ENCODE measurements at places on chromosomes 16 and 17.

- no peak for DNase-seq
These were observed 5.1 kb upstream of the KRT23 start for GRCh38 chr17:40942553-40942952.

GRCh38 chr16:1073566-1074378, 1.2 kb downstream of the SSTR5 start:
- no peak for DNase-seq

GRCh38 chr16:24553983-24554382, 14.6 kb downstream of the RBBP6 start:
- no peak for DNase-seq

- DNase-seq: no peak
These were observed 163.5 kb upstream of the CDH11 start for GRCh38 chr16:65285128-65286048.

- DNase-seq: no peak
These were observed 65.7 kb downstream of the FBXL20 start for GRCh38 chr17:39335704-39336223.

DNA sequence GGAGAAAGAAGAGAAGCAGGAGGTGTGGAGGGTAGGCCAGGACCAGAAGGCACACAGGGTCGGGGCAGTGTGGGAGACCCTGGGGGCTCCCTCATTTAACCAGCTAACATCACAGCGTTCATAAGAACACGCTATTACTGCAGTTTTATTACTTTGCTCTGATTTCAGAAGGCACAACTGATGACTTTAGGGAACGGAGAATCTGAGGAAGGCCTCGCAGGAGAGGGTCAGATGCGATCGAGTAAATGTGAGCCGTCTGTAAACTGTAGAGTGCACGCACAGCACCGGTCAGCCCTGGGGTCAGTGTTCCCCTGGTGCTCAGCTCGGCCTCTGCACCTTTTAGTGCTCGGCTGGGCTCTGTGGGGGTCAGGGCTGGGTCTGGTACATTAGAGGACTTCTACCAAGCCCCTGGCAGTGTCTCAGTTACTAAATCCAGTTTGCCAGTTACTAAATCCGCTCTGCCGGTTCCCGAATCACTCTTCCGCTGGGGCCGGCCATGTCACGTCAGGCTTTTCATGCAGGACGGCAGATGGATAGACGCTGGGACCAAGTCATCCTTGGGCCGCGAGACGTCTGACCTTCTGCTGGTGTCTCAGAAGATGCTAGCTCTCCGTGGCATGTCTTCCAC, 325.9 kb downstream of the SEC14L1 start:
- no peak for DNase-seq

GRCh38 chr17:3890878-3891219, 2.0 kb downstream of the CAMKK1 start:
- DNase-seq: no peak
